GM23338 (cell line): ENCODE measurements at places on chromosomes 6 and 20. TPM values are rescaled to one million over a fixed set of nuclear protein-coding genes. Genes with fewer than 3 reads are reported as not detected.
A peak's percentile ranks its signal among the peaks of the same experiment; 100 is the strongest.

The VSX1 gene
- 0.16 and 0.73 TPM in 2 replicates for total RNA-seq

- no peak overlapping the region for H3K27ac ChIP-seq
- peaks cover 5% of the 10 kb centered on the region; the same call in 1 of the 2 replicates for H3K4me1 ChIP-seq
- no peaks in the 10 kb centered on the region for H3K36me3 ChIP-seq
- H3K4me3 ChIP-seq = no peak overlapping the region
- no peak for DNase-seq
- H3K27me3 ChIP-seq = no peaks in the 10 kb centered on the region
Measured at GRCh38 chr6:125224231-125224861, 70.8 kb downstream of the TPD52L1 start.

DNA sequence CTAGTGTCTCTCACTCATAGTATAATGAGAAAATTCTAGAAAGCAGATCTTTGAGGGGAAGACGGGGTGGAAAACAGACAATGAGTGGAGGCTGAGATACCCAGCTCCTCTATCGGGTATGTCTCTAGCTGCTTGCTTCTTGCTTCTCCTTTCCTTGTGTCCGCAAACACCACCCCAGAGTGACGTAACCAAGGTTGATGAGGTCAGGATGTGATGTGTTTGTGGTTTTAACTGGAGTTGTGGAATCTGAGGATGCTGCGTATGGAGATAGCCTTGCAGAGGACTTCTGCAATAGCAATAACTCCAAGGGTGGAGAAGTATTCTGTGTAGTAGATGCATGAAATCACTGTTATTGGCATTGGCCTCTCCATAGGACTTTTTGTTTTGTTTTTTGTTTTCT is 132.7 kb upstream of the IFNGR1 start:
- no peaks in the 10 kb centered on the region for H3K36me3 ChIP-seq
- no peaks in the 10 kb centered on the region for H3K27me3 ChIP-seq

- H3K4me3 ChIP-seq = no peak overlapping the region
- H3K27me3 ChIP-seq = no peaks in the 10 kb centered on the region
- H3K27ac ChIP-seq = no peak overlapping the region
- no peaks in the 10 kb centered on the region for H3K36me3 ChIP-seq
- peaks cover 21% of the 10 kb centered on the region for H3K4me1 ChIP-seq
Measured at GRCh38 chr6:11236076-11236750, 3.7 kb upstream of the NEDD9 start.

DNA sequence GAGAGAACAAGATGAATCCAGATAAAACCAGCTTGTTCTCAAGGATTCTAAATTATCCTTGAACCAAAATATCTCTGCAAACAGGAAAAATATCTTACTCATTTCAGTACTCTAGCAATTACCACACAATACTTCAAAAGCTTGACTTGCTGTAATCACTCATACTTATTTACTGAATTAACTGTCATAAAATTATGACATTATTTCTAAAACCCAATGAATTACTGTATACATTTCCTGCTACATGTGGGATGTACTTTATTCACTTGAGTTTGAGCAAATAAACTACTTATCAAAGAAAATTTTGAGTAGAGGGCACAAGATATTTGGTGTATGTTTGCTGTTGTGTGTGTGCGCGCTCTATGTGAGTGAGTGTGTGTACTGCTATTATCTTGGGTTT is 9.7 kb downstream of the EIF2S2 start:
- peaks cover 86% of the 10 kb centered on the region for H3K36me3 ChIP-seq
- H3K27ac ChIP-seq = no peak overlapping the region
- DNase-seq = no peak

- DNase-seq = no peak
- peaks cover 14% of the 10 kb centered on the region for H3K4me1 ChIP-seq
- no peaks in the 10 kb centered on the region for H3K27me3 ChIP-seq
- H3K4me3 ChIP-seq = no peak overlapping the region
- no peaks in the 10 kb centered on the region for H3K36me3 ChIP-seq
Measured at GRCh38 chr6:141809901-141810300, 322.8 kb upstream of the GJE1 start.

GRCh38 chr20:35619196-35620095 is 3.8 kb downstream of the SPAG4 start:
- H3K27ac ChIP-seq = peak overlapping the region; percentile 71; the same call in 1 of the 2 replicates
- H3K4me1 ChIP-seq = peaks cover 21% of the 10 kb centered on the region
- DNase-seq = peak; percentile 98
- peaks cover 21% of the 10 kb centered on the region for H3K27me3 ChIP-seq
- no peaks in the 10 kb centered on the region for H3K36me3 ChIP-seq

- no peak overlapping the region for H3K27ac ChIP-seq
- DNase-seq = peak; percentile 29
- no peaks in the 10 kb centered on the region for H3K27me3 ChIP-seq
Measured at GRCh38 chr6:39243809-39244208, 14.5 kb upstream of the KCNK5 start.

GRCh38 chr20:37804584-37805566 is 98.1 kb upstream of the VSTM2L start:
- DNase-seq = no peak
- H3K27me3 ChIP-seq = no peaks in the 10 kb centered on the region
- H3K36me3 ChIP-seq = no peaks in the 10 kb centered on the region; the same call in 1 of the 2 replicates
- no peak overlapping the region for H3K27ac ChIP-seq
- peaks cover 7% of the 10 kb centered on the region; the same call in 1 of the 2 replicates for H3K4me1 ChIP-seq
- no peak overlapping the region for H3K4me3 ChIP-seq

GRCh38 chr6:22372922-22373321 is 76.1 kb upstream of the PRL start:
- H3K27me3 ChIP-seq = no peaks in the 10 kb centered on the region
- no peak overlapping the region for H3K4me3 ChIP-seq
- no peaks in the 10 kb centered on the region for H3K36me3 ChIP-seq
- no peaks in the 10 kb centered on the region for H3K4me1 ChIP-seq
- no peak for DNase-seq
- H3K27ac ChIP-seq = no peak overlapping the region

DNA sequence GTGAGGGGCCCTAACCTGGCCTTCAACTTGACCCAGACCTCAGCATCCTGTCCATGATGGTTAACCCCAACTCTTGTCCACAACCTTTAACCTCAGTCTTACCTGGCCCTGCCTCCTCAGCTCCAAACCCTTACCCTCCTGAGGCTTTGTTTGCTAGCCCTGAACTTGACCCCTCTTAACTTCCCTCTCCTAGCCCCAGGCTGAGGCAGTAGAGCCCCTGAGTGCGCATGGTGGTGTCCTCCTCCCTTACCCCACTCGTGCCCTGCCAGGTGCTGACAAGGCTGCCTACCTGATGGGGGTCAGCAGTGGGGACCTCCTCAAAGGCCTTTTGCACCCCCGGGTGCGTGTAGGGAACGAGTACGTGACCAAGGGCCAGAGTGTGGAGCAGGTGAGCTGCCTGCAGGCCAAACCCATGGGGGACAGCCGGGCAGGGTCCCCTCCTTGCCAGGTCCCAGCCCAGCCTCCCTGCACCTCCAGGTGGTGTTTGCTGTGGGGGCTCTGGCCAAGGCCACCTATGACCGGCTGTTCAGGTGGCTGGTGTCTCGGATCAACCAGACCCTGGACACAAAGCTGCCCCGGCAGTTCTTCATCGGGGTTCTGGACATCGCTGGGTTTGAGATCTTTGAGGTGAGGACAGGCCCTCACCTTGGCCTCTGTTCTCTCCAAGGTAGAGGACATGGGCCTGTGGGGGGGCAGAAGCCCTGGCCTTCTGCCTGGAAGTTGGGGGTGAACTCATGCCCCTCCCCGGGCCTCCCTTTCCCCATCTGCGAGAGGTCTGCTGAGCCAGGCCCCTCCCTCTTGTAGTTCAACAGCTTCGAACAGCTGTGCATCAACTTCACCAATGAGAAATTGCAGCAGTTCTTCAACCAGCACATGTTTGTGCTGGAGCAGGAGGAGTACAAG is 31.9 kb downstream of the MYH7B start:
- peaks cover 12% of the 10 kb centered on the region; the same call in 1 of the 2 replicates for H3K27me3 ChIP-seq
- peaks cover 25% of the 10 kb centered on the region for H3K4me1 ChIP-seq
- H3K4me3 ChIP-seq = no peak overlapping the region
- DNase-seq = no peak
- no peak overlapping the region for H3K27ac ChIP-seq

GRCh38 chr20:31484001-31484400 is 8.9 kb downstream of the REM1 start:
- H3K27ac ChIP-seq = no peak overlapping the region
- no peaks in the 10 kb centered on the region for H3K36me3 ChIP-seq
- DNase-seq = peak; percentile 96
- peaks cover 17% of the 10 kb centered on the region for H3K4me1 ChIP-seq
- peak overlapping the region; percentile 85 for H3K4me3 ChIP-seq

GRCh38 chr6:112683106-112683505 is 336.0 kb downstream of the RFPL4B start:
- no peak overlapping the region for H3K4me3 ChIP-seq
- no peak overlapping the region for H3K27ac ChIP-seq
- H3K36me3 ChIP-seq = no peaks in the 10 kb centered on the region

DNA sequence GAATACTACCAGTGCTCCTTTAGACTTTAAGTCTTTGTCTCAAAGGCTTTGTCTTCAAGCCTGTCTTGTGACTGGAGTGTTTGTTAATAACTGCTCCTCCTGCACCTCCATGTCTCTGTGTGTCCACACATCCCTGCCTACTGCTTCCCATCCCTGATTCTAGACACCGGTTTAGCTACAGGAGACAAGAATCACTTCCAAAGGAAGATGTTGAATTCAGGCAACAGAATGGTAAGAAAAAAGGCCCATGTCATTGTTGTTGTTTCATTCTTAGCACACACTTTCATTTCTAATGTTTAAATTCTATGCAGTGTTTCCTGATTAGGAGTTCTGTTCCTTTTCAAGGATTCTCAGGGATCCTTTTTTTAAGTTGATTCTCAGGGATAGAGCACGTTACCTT is 293.6 kb upstream of the STXBP5 start:
- no peak overlapping the region for H3K27ac ChIP-seq
- H3K4me3 ChIP-seq = no peak overlapping the region
- H3K36me3 ChIP-seq = no peaks in the 10 kb centered on the region
- H3K4me1 ChIP-seq = peaks cover 15% of the 10 kb centered on the region; the same call in 1 of the 2 replicates
- no peak for DNase-seq
- no peaks in the 10 kb centered on the region for H3K27me3 ChIP-seq

- H3K27ac ChIP-seq = no peak overlapping the region
- H3K4me3 ChIP-seq = no peak overlapping the region
- peaks cover 21% of the 10 kb centered on the region for H3K27me3 ChIP-seq
- peak; percentile 83 for DNase-seq
- no peaks in the 10 kb centered on the region for H3K4me1 ChIP-seq
Measured at GRCh38 chr6:29834564-29835436, 7.2 kb downstream of the HLA-G start.

GRCh38 chr6:168385858-168386735 is 54.9 kb upstream of the SMOC2 start:
- H3K36me3 ChIP-seq = no peaks in the 10 kb centered on the region
- no peak for DNase-seq
- no peak overlapping the region for H3K27ac ChIP-seq
- H3K27me3 ChIP-seq = no peaks in the 10 kb centered on the region
